Fibroblast of mammary gland (primary cell): ENCODE measurements at places on chromosomes 5 and 9.

DNA sequence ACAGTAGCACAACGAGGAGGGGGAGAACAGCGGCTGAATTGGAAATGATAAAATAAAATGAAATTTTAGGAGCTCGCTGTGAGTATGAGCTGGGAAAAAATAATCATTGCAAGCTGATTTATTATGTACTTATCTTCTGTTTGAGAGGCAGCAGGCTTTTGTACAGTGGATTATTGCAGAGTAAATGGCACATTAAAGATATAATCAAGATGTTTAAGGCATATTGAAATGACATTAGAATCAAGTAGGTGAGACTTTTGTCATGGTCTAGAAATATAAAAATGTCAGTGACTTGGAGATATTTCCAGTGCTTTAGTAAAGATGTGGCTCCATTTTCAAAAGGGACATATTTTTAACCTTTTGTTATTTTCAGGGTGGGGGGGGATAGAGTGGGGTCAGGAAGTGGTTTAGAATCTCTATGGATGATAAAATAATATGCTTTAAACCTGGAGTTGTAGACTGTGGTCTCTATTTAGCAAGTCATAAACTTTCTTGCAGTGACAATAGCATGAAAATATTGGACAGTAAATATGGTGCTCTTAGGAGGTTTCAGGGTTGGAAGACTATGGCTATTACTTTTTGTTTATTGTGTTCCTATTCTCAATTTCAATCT lies 46.8 kb downstream of the PTTG1 start:
- no peak for DNase-seq

GRCh38 chr5:15440434-15440833 lies 59.5 kb upstream of the FBXL7 start:
- DNase-seq = no peak

- no peak for DNase-seq
Observed at GRCh38 chr9:136443087-136443486, 3.4 kb upstream of the INPP5E start.

GRCh38 chr5:15983392-15983791 lies 196.2 kb downstream of the MARCHF11 start:
- DNase-seq = no peak

- DNase-seq = no peak
Observed at GRCh38 chr5:68122439-68123328, 92.9 kb upstream of the PIK3R1 start.

- no peak for DNase-seq
Observed at GRCh38 chr9:34732478-34732877, 22.5 kb upstream of the CCL21 start.

DNA sequence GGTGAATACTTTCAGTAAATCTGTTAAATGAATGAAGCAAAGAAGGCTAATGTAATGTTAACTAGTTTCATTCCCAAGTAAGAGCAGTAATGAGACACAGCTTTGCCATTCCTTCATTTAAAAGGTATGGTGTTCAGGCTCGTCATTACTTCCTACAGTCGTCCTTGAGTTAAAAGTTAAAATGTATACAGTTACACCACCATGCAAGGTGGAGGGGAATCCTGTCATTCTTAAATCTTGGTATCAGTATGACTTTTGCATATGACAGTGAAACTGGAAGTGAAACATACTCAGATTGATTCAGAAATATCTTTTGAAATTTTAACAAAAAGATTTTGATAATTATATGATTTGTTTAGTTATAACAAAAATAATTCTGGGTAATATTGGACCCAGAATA lies 25.9 kb downstream of the MTRR start:
- DNase-seq = no peak

- DNase-seq = peak; percentile 89
Observed at GRCh38 chr5:65769539-65769938, 47.5 kb downstream of the NLN start.

DNA sequence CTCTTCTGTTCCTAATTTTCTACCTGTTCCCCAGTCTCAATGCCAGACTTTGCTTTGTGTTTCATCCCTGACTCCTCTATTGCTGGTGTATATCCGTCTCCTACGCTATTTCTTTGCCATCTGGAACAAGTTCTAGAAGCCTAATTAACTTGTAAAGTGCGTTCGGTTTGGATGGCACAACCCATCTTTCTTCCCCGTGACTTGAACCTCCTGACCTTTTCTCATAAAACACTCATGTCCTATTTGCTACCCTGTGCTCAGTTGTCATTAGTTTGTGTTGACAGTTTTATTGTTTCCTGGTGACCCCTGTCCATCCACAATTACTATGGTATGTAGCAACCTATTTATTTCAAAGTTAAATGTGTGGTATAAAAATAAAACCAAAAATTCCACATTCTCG lies 323.5 kb downstream of the TLE4 start:
- DNase-seq = no peak

- no peak for DNase-seq
Observed at GRCh38 chr9:4603830-4604229, 58.3 kb upstream of the PLPP6 start.
